Mucosa of descending colon (tissue), 3 donors: ENCODE measurements at places on chromosomes 6 and 20. TPM values are rescaled to one million over a fixed set of nuclear protein-coding genes. Genes with fewer than 3 reads are reported as not detected.

GRCh38 chr20:44911264-44911921, 1.5 kb downstream of the PABPC1L start:
- DNase-seq = no peak

DNA sequence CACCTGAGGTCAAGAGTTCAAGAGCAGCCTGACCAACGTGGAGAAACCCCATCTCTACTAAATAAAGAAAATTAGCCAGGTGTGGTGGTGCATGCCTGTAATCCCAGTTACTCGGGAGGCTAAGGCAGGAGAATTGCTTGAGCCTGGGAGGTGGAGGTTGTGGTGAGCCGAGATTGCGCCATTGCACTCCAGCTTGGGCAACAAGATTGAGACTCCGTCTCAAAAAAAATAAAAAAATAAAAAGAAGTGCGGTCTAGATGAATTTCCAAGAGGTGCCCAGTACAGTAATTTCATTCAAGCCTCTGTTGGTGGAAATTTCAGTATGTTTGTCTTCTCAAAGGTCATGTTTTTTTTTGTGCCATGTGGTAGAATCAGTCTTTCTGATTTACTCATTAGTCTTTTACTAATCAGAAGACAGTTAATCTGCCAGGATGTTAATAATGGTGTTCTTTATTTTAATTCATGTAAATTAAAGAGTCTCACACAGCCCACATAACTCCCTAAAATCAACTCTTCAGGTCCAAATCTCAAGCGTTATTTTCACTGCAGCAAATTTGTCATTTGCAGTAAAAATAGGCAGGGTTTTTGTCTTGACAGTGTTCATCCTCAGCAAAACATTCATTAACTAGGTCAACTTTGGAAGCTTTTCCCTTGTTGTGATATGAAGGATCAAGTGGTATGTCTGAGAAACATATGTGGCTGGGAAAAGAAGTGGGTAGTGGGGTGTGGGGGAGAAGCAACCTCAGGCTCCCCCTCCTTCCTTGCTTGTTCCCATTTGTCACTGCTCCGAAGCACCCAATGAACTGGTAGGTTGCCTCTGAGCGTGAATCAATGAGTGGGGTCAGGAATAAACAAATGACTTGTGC, 13.3 kb downstream of the TP53INP2 start:
- DNase-seq = no peak

PTCHD4 gene
- 0.12 TPM for total RNA-seq

DNA sequence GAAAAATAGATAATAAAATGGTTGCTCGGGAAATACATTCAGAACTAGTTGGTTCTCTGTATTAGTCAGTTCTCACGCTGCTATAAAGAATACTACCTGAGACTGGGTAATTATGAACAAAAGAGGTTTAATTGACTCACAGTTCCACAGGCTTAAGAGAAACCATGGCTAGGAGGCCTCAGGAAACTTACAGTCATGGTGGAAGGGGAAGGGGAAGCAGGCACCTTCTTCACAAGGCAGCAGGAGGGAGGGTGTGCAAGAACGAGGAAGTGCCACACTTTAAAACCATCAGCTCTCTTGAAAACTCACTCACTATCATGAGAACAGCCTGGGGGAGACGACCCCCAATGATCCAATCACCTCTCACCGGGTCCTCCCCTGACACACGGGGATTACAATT, 24.2 kb upstream of the SNX9 start:
- no peak for DNase-seq

SMLR1 gene
- total RNA-seq = not detected

GRCh38 chr6:22153384-22154158, 143.3 kb downstream of the PRL start:
- no peak for DNase-seq

- no peak for DNase-seq
These were observed 601.5 kb downstream of the UTRN start for GRCh38 chr6:144886682-144887081.

- DNase-seq = no peak
These were observed 2.0 kb downstream of the TSHZ2 start for GRCh38 chr20:52974179-52974594.

DNA sequence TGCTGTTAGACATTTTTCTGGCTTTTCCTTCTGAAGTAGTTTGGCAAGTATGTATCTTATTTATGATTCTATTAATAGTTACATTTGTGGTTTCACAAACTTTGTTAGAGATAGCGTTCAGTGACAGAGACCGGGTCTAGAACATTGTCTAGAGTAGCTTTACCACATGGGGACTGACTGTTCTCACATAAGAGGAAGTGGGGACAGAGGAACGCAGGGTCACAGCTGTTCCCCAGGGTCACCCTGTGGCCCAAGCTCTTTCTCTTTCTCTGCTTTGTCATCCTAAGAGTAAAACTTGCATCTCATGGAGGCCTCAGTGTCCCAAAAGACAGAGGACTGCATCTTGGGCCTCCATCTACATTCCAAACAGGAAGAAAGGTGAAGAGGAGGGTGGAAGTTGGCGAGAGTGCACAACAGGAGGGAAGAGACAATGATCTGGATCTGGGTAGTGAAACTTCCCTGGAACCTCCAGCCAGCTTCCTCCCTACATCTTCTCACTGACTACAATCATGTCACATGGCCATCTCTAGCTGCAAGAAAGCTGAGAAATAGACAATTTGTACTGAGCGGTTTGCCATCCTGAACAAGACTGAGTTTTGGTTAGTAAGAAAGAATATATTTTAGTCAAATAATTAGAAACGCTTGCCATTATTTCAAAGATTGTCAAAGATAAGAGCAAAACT, 645.8 kb upstream of the ARID1B start:
- no peak for DNase-seq

FOXQ1 gene
- total RNA-seq = 0.58 TPM

DNA sequence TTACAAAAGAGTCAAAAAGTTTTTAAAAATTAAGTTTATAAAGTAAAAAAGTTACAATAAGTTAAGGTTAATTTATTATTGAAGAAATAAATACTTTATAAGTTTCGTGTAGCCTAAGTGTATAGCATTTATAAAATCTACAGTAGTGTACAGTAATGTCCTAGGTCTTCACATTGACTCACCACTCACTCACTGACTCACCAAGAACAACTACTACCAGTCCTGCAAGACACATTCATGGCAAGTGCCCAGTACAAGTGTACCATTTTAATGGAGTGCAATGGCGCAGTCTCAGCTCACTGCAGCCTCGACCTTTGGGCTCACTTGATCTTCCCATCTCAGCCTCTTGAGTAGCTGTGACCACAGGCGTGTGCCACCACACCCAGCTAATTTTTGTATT, 128.2 kb downstream of the GPX5 start:
- no peak for DNase-seq

DNA sequence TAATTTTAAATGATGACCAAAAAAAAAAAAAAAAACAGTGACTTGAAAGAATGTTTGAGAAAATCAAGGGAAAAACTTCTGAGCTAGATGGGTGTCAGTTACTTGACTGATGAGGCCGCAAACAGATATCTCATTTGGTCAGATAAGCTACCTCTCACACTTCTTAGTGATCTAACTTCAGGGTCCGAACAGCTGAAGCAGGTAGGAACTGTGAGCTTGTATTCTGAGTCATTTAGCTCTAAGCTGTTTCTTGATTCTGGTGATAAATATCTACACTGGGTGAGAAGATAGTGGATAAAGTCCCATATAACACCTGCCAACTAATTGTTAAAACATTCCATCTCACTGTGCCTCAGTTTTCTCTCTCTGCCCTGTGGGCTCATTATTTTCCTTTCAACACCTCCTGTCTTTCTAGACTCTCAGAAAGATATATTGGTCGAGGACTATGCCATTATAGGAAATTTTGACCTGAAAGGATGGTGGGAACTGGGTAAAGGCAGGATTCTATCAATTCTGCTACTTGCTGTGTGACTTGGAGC, 7.7 kb downstream of the KIF3B start:
- DNase-seq = no peak
